Neural crest cell (in vitro differentiated cells): ENCODE measurements at places on chromosomes 12 and 14. TPM values are rescaled to one million over a fixed set of nuclear protein-coding genes. Genes with fewer than 3 reads are reported as not detected.
A peak's percentile ranks its signal among the peaks of the same experiment; 100 is the strongest.

DNA sequence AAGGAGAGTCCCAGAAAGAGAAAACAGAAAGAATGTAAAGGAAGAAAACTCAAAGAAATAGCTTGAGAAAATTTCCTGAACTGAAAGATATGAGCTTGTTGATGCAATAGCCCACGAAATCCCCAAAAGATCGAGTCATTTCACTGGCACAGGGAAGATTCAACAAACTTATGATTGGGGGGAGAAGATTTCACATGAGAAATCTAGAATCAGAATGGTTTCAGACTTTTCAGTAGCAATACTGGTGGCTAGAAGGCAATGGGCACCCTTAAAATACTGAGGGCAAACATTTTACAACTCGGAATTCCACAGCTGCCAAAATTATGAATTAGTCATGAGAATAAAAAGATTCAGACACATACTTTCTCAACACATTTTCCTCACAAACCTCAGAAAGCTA lies 8.9 kb upstream of the KRT7 start:
- no peaks in the 10 kb centered on the region for H3K36me3 ChIP-seq
- no peak overlapping the region for H3K4me3 ChIP-seq
- no peak for DNase-seq
- H3K27ac ChIP-seq, result no peak overlapping the region
- H3K4me1 ChIP-seq, result no peaks in the 10 kb centered on the region
- H3K27me3 ChIP-seq, result peaks cover 56% of the 10 kb centered on the region

DNA sequence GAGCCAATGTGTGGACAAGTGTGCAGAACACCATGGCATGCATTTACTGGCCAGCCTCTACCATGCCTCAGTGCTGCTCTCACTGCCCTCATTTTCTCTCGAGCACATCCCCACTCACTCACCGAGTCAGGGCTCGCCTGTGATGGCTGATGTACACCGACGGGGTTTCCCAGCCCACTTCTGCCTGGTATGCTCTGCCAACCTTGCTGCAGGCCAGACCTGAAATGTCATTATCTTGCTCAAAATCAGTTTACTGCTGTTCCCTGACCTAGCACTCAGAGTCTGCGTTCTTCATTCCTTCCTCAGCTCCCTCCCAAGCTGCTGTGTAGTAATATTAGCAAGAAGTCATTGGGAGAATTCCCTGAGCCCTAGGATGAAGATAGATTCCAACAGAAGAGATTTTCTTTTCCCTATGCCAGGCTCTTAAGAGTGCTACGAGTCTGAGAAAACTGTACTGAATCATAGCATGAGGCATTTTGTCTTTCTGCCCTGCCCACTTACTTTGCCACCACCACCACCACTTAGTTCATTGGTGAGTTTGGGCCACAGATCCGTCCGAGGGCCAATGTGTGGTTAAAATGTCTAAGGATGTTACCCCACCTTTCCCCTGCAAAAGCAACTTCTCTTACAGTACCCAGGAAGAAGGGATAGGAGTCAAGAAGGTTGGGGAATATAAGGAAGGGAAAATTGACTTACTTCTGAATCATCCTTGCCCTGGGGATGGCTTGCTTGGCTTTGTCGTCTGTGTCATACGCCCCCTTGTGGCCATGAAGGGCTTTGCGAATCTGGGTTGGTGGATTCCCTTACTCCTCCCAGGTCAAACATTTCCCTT lies 51.0 kb downstream of the BMAL2 start:
- H3K27me3 ChIP-seq, result no peaks in the 10 kb centered on the region

- no peak overlapping the region for H3K27ac ChIP-seq
- H3K4me1 ChIP-seq, result peaks cover 7% of the 10 kb centered on the region
- no peaks in the 10 kb centered on the region for H3K27me3 ChIP-seq
- H3K4me3 ChIP-seq, result no peak overlapping the region
- no peak for DNase-seq
These were observed 94.1 kb downstream of the GPHN start for GRCh38 chr14:66601932-66602578.

- H3K4me3 ChIP-seq, result no peak overlapping the region
- H3K27me3 ChIP-seq, result peaks cover 21% of the 10 kb centered on the region
- no peak for DNase-seq
- no peaks in the 10 kb centered on the region for H3K4me1 ChIP-seq
These were observed 8.4 kb upstream of the CIT start for GRCh38 chr12:119885549-119885948.

- no peaks in the 10 kb centered on the region for H3K4me1 ChIP-seq
- DNase-seq, result no peak
- no peak overlapping the region for H3K4me3 ChIP-seq
- peaks cover 8% of the 10 kb centered on the region for H3K36me3 ChIP-seq
- H3K27me3 ChIP-seq, result no peaks in the 10 kb centered on the region
These were observed 28.5 kb downstream of the PRPF40B start for GRCh38 chr12:49651855-49652254.

GRCh38 chr14:95185767-95186392 lies 28.6 kb upstream of the DICER1 start:
- no peaks in the 10 kb centered on the region for H3K27me3 ChIP-seq
- no peak overlapping the region for H3K4me3 ChIP-seq

GRCh38 chr12:82690006-82690405 lies 3.3 kb downstream of the TMTC2 start:
- H3K4me3 ChIP-seq, result peak overlapping the region; percentile 75
- peaks cover 4% of the 10 kb centered on the region for H3K36me3 ChIP-seq
- peaks cover 29% of the 10 kb centered on the region for H3K4me1 ChIP-seq
- peaks cover 14% of the 10 kb centered on the region for H3K27me3 ChIP-seq

DNA sequence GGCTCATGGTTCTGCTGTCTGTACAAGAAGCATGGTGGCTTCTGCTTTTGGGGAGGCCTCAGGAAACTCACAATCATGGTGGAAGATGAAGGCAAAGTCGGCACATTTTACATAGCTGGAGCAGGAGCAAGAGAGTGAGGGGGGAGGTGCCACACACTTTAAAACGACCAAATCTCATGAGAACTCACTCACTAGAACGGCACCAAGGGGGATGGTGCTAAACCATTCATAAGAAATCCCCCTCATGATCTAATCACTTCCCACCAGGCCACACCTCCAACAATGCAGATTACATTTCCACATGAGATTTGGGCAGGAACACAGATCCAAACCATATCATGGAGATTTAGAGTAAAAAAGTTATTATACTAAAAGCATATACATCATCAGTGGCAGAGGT lies 13.6 kb upstream of the LEMD3 start:
- H3K27ac ChIP-seq, result no peak overlapping the region
- peaks cover 4% of the 10 kb centered on the region for H3K4me1 ChIP-seq

DNA sequence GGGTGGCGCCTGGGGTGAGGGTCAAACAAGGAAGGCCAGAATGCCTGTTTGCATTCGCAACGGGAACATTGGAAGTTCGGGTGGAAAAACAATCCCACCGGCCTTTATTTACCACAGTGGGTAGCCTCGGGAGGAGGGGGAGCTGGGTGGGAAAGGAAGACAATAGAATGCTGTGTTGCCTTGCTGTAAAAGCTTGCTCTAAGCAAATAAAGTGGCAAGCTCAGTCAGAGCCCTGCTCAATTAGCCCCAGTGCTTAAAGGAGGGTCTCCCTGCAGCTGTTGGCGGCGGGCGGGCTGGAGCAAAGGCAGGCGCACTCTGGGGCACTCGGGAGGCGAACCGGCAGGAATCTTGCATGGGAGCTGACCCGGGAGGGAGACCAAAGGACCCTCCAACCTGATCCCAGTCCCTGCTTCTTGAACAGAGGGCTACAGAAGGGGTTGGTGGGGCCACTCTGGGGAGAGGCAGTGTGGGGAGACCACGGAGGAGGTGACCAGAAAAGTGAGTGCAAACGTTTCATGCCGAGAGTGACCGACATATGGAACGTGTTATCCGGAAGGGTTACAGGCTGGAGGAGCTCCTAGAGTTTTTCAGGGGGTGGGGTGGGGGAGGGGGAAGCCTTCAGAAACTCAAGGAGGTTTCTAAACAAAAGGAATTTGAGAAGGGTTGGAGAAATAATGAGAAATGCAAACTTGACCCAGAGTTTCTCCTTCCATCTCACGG lies 48.5 kb downstream of the NTF3 start:
- peaks cover 27% of the 10 kb centered on the region for H3K27me3 ChIP-seq
- H3K4me1 ChIP-seq, result peaks cover 8% of the 10 kb centered on the region
- DNase-seq, result peak; percentile 30
- no peaks in the 10 kb centered on the region for H3K36me3 ChIP-seq
- H3K27ac ChIP-seq, result peak overlapping the region; percentile 23

- H3K4me1 ChIP-seq, result peaks cover 19% of the 10 kb centered on the region
- no peaks in the 10 kb centered on the region for H3K36me3 ChIP-seq
- no peak for DNase-seq
- peak overlapping the region; percentile 70 for H3K27ac ChIP-seq
These were observed 7.8 kb upstream of the CACNA2D4 start for GRCh38 chr12:1926251-1926657.

- peak overlapping the region; percentile 6 for H3K27ac ChIP-seq
- no peak overlapping the region for H3K4me3 ChIP-seq
- peaks cover 18% of the 10 kb centered on the region for H3K4me1 ChIP-seq
These were observed 196.6 kb upstream of the DIO3 start for GRCh38 chr14:101364503-101365328.

DNA sequence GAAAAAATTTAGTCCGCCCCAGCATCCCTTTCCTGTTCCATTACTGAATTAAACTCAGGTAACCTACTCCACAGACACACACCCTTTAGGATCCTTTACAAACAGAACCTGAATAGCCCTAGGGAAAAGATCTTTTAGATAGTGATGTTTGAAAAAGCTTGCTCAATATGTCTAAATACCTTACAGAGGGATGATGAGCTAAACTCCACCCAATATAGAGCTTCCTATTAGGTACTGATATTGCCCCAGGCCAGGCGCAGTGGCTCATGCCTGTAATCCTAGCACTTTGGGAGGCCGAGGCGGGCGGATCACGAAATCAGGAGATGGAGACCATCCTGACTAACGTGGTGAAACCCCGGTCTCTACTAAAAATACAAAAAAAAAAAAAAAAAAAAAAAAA lies 50.1 kb downstream of the FERMT2 start:
- no peak for DNase-seq
- H3K4me3 ChIP-seq, result no peak overlapping the region
- peaks cover 14% of the 10 kb centered on the region for H3K36me3 ChIP-seq
- no peak overlapping the region for H3K27ac ChIP-seq
- H3K4me1 ChIP-seq, result peaks cover 4% of the 10 kb centered on the region

GRCh38 chr12:113359939-113360748 lies 1.8 kb downstream of the PLBD2 start:
- no peaks in the 10 kb centered on the region for H3K27me3 ChIP-seq
- H3K27ac ChIP-seq, result no peak overlapping the region
- no peaks in the 10 kb centered on the region for H3K36me3 ChIP-seq
- peaks cover 14% of the 10 kb centered on the region for H3K4me1 ChIP-seq

DNA sequence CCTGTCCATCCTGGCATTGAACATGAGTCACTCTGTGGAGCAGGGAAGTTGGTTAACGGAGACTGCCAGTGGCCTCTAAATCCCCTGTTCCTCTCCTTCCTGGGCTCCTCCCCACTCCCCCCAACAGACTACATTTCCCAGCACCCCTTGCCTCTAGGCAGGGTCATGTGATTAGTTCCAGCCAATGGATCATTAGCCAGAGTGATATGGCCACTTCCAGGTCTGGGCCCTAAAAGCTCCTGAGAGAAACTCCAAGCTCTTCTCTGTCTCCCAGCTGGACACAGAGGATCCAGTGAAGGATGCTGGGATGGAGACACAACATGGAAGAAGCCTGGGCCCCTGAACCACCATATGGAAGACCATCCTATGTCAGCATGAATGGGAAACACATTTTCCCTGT lies 54.4 kb upstream of the RFLNA start:
- no peaks in the 10 kb centered on the region for H3K36me3 ChIP-seq
- H3K4me3 ChIP-seq, result no peak overlapping the region
- H3K27ac ChIP-seq, result no peak overlapping the region
- DNase-seq, result no peak
- H3K27me3 ChIP-seq, result peaks cover 4% of the 10 kb centered on the region

DNA sequence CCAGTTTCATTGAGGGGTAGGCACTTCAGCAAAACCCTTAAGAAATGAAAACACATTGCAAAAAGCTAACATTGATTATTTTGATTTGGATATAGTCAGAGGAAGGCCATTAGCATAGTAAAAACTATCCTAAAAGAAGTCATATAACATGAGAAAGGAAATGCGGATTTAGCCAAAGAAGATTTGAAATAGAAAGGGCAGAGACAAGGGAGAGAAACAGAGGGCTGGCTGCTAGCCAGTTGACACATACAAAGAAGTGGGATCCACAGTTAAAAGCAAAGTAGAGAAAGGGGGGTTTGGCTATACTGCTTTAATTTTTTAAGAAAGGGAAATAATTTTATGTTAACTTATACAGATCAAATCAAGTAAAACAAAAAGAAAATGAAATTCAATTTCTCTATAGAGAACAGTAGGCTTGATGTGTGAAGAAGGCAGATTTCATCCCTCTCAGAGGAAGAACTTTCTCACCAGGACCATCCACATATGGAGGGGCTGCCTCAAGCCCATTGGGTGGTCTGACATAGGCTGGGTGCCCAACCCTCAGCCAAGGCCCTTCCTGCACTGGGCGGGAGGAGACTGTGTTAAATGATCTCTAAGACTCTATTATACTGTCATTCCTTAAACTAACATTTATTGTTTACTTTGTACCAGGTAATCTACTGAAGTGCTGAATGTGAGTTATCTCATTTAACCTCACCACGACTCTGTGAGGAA lies 420.3 kb downstream of the CCDC91 start:
- H3K27me3 ChIP-seq, result no peaks in the 10 kb centered on the region
- H3K4me1 ChIP-seq, result no peaks in the 10 kb centered on the region
- H3K36me3 ChIP-seq, result peaks cover 5% of the 10 kb centered on the region
- DNase-seq, result no peak
- H3K27ac ChIP-seq, result no peak overlapping the region

- DNase-seq, result no peak
- H3K36me3 ChIP-seq, result no peaks in the 10 kb centered on the region
- H3K27me3 ChIP-seq, result no peaks in the 10 kb centered on the region
- no peak overlapping the region for H3K27ac ChIP-seq
- H3K4me3 ChIP-seq, result no peak overlapping the region
- no peaks in the 10 kb centered on the region for H3K4me1 ChIP-seq
These were observed 31.8 kb downstream of the SLC16A7 start for GRCh38 chr12:59627582-59627981.

DNA sequence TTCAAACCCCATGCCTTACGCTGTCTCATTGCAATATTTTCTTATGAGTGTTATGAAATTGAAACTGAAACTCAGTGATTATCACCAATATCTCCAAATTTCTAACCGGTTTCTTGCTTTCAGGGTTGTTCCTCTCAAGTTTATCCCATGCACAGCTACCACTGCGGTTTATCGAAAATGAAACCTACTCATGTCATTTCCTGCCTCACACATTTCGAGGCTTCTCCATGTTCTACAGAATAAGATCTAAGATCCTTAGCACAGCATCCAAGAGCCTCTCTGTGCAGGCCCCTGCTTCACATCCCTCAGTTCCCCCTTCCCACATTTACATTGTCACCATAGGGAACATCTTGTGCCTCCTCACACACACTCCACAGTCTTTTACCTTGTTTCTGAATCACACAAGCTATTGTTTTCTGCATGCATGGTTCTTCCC lies 45.5 kb upstream of the FAR2 start:
- peaks cover 2% of the 10 kb centered on the region for H3K36me3 ChIP-seq
- DNase-seq, result no peak
- H3K4me1 ChIP-seq, result no peaks in the 10 kb centered on the region

GRCh38 chr12:81181691-81182090 lies 103.8 kb downstream of the ACSS3 start:
- H3K4me1 ChIP-seq, result no peaks in the 10 kb centered on the region
- H3K36me3 ChIP-seq, result peaks cover 30% of the 10 kb centered on the region
- H3K27me3 ChIP-seq, result no peaks in the 10 kb centered on the region
- no peak overlapping the region for H3K4me3 ChIP-seq

The RCOR1 gene
- total RNA-seq, result 27.3 and 27.8 TPM in 2 replicates

The SAMD4A gene
- total RNA-seq, result 3.0 and 4.7 TPM in 2 replicates

The PRH2 gene
- not detected in 2 replicates for total RNA-seq

The INSM2 gene
- total RNA-seq, result 0.09 TPM in 1 of 2 replicates, not detected in the other
